D341Med (cell line): ENCODE measurements at places on chromosomes 3 and 15.

- DNase-seq = no peak
These were observed 487.1 kb upstream of the CNTN3 start for GRCh38 chr3:75101329-75102147.

GRCh38 chr3:100613721-100614390 is 4.5 kb downstream of the ADGRG7 start:
- DNase-seq = no peak

DNA sequence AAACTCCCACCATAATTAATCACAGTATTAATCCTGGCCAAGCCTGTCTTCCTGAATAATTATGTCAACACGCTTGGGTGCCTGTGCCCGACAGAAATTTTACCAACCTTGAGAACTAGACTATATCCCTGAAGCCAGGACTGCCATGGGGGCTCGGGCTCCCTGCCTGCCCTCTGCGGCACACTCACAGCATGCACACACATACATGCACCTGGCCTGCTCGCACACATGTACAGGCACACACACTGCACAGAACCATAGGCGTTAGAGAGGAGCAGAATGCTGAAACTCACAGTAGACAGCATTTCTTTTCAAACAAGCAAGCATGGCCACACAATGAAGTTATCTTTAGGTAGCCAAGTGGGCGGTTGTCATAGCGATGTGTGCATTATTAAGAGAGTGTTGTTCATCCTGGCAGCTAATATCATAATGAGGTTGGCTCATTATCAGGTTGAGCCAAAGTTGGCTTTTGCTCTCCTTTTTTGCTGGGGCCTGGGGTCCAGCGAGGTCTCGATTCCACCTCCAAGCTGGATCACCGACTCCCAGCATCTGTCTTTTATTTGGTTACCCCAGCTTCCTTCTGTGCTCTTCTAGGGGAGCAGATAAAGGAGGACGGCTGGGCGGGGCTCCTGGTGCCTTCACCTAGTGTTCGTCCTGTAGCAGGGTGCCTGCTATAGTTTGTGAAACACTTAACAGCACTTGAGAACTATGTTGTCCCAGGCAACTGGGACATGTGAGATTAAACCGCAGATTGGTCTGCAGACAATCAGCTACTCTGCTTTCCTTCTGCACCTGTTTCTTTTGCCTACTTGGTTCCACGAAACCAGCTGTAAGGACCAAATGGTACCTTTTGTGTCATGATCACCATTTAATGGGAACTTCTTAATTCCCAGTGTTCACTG is 91.4 kb downstream of the ZNF621 start:
- DNase-seq = peak; percentile 30

DNA sequence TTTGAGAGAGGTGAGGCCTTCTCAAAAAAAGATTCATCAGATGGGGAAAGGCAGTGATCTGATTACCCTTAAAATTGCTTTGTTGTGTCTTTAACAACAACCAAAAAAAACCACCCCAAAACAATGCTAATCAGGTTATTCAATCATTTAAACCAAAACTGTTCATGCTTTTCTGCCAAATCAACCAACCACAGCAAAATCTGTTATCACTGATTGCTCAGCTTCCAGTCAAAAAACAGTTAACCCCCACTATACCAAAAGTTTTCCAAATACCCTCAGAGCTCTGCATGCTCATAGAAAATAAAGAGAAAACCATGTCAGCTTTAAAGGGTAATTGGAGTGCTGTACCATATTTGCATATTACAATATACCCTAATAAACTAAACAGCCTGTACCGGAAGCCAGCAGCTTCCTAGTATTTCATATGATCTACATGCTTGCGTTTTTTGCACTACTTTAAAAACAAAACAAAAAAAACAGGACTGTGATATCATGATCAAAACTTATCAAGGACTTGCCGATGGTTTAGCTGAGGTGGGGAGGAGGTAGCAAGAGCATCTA is 22.8 kb downstream of the SATB1 start:
- no peak for DNase-seq

GRCh38 chr15:69320977-69321554 is 22.4 kb downstream of the PAQR5 start:
- DNase-seq = no peak

DNA sequence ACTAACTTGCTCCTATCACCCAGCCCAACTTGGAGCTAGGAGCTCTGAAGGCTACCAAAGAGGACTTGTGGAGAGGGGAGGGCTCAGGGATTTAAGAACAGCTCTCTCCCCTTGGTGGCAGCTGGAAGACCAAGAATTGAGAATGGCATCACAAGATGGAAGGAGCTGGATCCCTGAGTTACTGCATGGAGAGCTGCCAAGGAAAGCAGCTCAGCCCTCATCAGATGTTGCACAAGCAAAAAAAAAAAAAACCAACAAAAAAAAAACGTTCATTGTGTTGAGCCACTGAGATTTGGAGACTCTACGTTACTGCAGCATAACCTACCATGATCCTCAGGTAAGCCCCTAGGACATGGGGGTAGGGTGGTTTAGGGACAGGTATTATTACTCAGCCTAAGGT is 41.0 kb downstream of the ITGB5 start:
- DNase-seq = no peak
